ENCODE measurements at places on chromosomes 16 and 17. TPM values are rescaled to one million over a fixed set of nuclear protein-coding genes. Genes with fewer than 3 reads are reported as not detected.
A peak's percentile ranks its signal among the peaks of the same experiment; 100 is the strongest.

CCL5 gene
- not detected for polyA plus RNA-seq

DPEP2NB gene
- not detected for polyA plus RNA-seq

LHX1 gene
- not detected for polyA plus RNA-seq

SPIRE2 gene
- 1.5 TPM for polyA plus RNA-seq

DNA sequence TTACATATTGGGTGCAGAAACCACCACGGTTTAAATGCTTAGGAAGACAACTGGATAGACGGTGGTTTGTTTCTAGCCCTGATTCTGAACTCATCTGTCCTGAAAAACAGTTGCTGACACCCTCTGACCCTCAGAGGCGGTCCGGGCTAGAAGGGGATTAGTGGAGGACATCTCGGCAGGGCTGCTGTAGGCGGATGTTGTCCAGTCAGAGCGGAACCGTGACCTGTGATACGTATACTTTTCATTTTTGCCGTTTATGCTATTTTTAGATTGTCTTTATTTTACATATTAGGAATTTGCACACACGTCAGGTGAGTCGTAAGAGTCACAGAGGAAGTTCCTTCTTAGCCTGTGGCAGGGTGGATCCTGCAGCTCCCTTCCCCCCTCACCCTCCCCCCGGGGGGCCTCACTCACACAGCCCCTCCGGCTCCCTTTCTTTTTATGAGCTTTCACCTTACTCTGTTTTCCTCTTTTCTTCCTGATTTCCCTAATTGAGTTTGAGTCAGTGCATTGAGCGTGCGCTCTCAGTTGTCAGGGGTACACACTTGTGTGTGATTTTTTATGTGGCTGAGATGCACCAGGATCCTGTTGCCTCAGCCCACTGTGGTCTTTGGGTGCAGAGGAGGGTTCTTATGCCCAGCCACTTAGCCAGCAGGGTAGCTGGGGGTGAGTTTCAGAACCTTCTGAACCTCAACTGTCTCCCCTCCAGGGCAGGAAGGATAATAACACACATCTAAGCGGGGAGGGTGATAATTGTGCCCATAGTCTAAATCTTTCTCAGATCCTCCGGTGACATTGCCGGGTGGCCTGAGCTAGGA lies 211.1 kb upstream of the CHMP6 start:
- DNase-seq: no peak

GRCh38 chr17:79400989-79401703 lies 209.7 kb downstream of the RBFOX3 start:
- peak; percentile 7 for DNase-seq

- no peak for DNase-seq
Observed at GRCh38 chr17:80118601-80119270, 17.4 kb downstream of the GAA start.

DNA sequence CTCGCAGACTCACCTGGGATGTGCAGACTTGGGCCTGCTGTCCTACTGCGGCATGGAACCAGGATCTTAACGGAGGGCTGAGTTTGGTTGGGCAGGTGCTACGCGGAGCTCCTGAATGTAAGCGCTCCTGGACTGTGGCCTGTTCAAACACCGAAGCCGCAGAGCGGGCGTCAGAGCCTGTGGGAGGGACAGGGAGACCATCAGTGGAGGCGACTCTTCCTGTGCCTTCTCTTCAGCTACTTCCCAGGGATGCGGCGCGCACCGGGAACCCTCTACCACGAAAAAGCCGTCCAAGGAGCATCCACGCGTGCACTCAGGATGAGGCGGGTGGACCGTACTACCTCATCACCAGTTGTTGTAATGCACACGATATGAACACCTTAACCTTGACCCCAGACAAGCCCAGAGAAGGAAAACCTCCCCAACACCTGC lies 2.0 kb downstream of the USP36 start:
- no peak for DNase-seq

DNA sequence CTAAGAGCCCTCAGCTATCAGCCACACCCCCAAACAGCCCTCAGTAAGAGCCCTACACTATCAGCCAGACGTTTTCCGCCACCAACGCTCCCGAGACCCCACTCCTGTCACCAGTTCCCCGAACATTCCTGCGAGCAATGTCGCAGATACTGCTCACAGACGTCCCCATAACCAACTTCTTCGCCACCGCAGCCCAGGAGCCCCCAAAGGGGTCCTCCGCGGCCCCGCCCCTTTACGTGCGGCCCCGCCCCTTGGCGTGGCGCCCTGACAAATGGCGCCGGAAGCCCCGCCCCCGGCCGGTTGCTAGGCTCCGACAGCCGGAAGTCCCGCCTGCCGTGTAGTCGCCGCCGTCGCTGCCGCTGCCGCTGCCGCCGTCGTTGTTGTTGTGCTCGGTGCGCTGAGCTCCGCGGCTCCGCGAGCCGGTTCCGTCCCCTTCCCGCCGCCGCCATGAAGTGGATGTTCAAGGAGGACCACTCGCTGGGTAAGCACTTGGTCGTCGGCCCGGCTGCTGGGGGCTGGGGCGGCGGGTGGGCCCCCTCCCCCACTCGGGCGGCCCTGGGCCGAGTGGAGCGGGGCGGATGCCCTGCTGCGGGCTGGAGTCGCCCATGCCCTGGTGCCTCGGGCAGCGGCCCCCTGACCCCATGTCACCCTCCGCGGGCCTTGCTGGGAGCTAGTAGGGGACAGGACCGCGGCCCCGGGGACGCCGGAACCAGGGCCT lies at the start of gene GABARAPL2:
Gene GABARAPL2, plus strand, starts transcription at position 340 of the 718 bp plus-strand sequence. Its CDS starts 108 bp downstream, at position 448.
- DNase-seq: no peak

DNA sequence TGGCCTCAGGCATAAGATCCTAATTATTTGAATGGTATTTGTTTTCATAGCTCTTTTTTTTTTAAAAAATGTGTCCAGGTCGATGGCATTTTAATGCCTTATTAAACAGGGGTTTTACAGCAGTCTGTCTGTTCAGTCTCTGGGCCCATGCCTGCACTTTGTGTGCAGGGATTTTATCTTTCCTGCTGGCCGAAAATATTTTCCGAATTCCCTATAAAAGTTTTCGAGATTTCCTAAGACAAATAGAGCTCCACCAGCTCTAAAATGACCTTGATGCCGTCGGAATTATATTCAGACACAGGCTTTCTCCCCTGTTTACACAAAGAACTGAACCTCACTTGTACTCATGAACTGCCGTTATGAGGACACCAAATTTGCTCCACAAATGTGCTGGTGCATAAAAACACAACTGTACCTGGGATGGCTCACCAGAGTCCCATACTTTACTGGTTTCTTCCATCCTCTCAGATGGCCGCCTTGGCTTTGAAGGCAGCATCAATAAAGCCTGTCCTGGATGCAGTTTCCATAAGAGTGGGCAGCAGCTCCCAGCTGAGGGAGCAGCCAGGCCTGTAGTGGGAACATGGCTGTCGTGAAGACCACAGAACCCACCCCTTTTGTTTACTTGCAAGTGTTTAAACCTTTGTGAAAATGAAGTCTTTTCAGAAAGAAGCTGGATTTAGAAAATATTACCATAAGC lies 44.9 kb downstream of the TBX4 start:
- DNase-seq: no peak

- no peak for DNase-seq
Observed at GRCh38 chr17:6108987-6109386, 38.8 kb downstream of the WSCD1 start.

- peak; percentile 29 for DNase-seq
Observed at GRCh38 chr16:48687421-48688038, 77.5 kb upstream of the N4BP1 start.

Measured in AG04450 (cell line).